ENCODE measurements at places on chromosomes 7 and 10.

DNA sequence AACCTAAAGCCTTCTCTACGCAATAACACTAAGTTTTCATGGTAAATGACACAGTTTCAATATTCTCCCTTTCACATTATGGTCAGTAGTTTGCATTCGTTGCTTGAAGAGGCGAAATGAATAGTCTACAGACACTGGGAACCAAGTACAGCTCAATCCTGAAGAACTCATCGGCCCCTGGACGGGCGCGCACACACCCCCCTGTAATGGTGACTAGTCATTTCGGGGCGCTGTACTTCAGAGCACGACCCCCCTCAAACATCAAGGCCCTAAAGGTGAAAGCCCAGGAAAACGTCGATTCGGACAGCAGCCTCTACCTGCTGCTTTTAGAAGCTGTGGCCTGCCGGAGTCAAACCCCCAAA is 1.0 kb downstream of the NT5C2 start:
- DNase-seq: no peak

GRCh38 chr10:17527514-17528146 is 73.2 kb upstream of the ST8SIA6 start:
- DNase-seq: no peak

GRCh38 chr10:85026878-85027467 is 698.6 kb downstream of the CCSER2 start:
- no peak for DNase-seq

- peak; percentile 45 for DNase-seq
Measured at GRCh38 chr10:132306864-132307751, 642 bp downstream of the STK32C start.

GRCh38 chr10:122014652-122015248 is 25.8 kb downstream of the TACC2 start:
- DNase-seq: no peak

DNA sequence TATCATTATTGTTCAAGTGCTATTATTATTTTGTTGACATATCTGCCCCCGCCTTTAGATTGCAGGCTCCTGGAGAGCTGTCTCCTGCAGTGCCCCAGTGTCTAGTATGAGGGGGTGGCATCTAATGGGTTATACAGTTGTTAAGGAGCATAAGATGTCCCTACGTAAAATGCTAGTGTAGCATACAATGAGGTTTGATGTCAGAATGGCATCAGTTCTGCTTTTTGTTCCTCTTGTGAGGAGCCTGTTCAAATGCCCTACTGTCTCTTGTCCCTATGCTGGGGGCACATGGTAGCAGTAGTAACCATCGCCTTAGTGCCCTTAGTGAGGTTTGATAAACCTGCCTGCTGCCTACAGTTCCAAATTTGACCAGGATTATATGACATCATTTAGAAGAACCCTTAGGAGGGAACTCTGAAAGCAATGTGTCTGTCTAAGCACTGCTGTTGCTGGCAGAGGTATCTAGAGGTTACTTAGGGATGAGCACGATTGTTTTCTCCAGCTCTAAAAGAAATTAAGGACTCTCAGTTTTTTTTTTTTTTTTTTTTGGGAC is 9.7 kb downstream of the CREM start:
- DNase-seq: peak; percentile 51

- no peak for DNase-seq
Measured at GRCh38 chr10:3877211-3878000, 92.4 kb upstream of the KLF6 start.

DNA sequence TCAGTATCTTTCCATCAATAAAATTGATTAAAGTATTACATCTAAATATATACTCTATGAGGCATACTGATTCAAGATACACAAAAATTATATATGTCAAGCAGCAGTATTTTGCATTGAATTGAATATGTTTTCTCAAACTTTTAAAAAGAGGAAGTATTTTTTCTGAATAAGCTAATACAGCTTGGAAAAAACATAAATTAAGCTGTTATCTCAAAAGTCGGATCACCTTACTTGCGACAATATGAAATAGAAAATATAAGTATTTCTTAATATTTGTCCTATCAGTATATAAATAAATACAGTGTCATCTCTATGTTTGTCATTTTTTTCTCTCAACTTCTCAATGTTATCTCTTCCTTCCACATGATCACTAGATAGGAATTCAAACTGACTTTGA is 139.3 kb downstream of the MBL2 start:
- no peak for DNase-seq

- DNase-seq: no peak
Measured at GRCh38 chr10:86723009-86723408, 33.4 kb upstream of the BMPR1A start.

GRCh38 chr7:92423710-92424131 is 23.6 kb upstream of the GATAD1 start:
- DNase-seq: no peak

DNA sequence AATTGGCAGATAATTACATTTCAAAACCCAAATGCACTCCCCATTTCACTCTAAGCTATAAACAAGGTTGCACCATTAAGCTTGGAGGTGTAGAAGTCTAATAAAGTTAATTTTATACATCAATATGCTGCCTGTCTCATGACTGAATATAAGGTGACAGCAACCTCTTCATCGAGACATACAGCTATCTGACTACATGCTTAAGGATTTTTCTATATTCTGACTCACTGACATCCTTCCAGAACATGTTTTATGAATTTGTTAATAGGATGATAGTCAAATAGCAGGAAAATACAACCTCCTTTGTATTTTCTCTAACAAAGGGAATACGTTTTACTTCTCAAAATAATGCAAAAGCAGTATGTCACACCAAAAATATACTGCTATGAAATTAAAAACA is 76.6 kb downstream of the NRBF2 start:
- no peak for DNase-seq

- no peak for DNase-seq
Measured at GRCh38 chr10:133229265-133230043, 563 bp upstream of the UTF1 start.

GRCh38 chr7:73706126-73707044 is 13.1 kb downstream of the STX1A start:
- no peak for DNase-seq

- DNase-seq: no peak
Measured at GRCh38 chr10:111756217-111757061, 427.1 kb downstream of the GPAM start.

GRCh38 chr7:108102671-108103312 is 27.4 kb downstream of the LAMB4 start:
- DNase-seq: no peak

- no peak for DNase-seq
Measured at GRCh38 chr7:151566897-151567320, 47.2 kb upstream of the RHEB start.

- DNase-seq: no peak
Measured at GRCh38 chr10:95833042-95833610, 74.6 kb upstream of the CC2D2B start.

- no peak for DNase-seq
Measured at GRCh38 chr10:113423981-113424721, 128.7 kb upstream of the HABP2 start.

- DNase-seq: no peak
Measured at GRCh38 chr10:120396228-120396627, 60.8 kb upstream of the PLPP4 start.

- DNase-seq: no peak
Measured at GRCh38 chr7:159197066-159197975, 52.7 kb upstream of the VIPR2 start.

GRCh38 chr7:38438970-38439369 is 165.5 kb upstream of the TARP start:
- no peak for DNase-seq

DNA sequence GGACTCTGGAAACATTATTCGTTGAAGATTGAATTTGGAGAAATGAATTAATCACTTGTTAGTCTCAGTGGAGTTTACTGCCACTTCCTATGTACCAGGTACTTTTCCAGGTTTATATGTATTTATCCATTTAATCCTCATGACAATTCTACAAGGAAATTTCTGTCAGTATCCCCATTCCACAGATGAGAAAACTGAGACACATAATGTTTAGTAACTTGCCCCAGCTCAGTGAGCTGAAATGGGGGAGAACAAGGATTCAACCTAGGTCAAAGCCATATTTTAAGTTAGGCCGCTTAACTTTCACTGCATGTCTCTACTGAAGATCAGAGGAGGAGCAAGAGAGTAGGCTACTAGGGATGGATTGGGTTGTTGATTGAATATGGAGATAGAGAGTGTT is 4.6 kb upstream of the SCIN start:
- DNase-seq: no peak

DNA sequence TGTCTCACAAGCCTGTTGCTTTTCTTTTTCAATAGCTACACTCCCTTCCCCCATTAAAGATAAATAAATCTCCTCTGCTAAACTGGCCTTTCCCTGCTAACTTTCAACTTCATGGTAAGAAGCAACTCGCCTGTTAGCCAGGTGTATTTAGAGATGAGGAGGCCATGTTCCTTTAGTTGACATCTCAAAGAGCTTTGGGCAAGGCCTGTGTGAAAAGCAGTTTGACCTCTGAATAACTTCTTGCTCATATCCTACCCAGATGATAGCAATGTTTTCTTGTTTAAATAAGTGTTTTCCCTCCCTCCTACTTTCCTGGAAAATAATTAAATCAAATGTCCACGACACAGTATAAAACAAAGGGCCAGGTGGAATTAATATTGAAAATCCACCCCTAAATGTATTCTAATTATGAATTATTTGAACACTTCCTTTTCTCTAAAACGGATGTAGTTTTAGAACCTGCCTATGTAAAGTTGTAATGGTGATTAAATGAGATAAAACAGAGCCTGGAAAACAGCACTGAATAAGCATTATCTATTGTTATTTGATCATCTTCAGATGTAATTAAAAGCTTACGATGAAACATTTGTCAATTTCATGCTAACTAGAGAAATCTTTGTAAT is 78.5 kb downstream of the HGF start:
- no peak for DNase-seq

GRCh38 chr10:98620503-98620902 is 173.8 kb upstream of the HPS1 start:
- DNase-seq: no peak

DNA sequence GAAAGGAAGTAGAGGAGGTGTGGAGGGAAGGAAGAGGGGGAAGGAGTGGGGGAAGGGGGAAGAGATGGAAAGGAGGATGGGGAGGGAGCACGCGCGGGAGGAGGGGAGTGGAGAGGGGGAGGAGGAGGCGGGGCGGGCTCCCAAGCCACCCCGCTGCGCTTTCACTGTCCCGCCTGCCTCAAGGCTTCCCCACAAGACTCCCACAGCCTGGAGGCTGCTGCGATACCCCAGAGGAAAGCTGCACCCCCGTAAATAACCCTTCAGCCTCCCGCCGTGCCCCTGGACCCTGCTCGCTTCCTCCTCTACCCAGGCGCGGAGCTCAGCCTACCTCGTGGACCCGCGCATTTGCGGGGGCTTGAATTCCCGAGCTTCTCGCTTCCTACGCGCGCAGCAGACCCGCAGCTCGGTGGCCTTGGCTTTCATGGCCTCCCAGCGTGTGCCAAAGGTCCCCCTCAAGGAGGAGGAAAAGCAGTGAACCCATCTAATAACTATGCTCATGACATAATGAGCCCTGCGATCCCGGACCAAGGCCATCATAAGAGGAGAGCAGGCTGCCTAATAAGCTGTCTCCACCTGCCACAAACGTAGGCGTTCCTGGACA is at the start of gene C10orf67:
Gene C10orf67 (minus strand): TSS at position 557 of the 601 bp plus-strand sequence. CDS start 23 bp downstream, at position 534.
- DNase-seq: no peak

DNA sequence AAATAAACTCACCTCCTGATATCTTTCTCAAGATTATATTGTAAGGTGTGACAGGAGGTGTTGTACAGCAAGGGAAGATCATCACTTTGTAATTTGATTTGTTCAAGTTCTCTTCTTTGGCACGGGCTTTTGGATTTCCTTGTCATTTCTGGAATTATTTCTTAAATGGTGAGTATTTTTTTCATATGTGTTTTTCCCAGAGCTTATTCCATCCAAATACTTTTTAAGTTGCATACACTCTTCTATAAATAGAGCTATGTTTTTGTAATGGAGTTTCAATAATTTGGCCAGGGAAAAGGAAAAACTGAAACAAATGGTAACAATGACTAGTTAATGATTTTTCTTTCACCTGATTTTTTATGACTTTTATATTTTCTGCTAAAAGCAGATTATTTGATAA is 92.5 kb downstream of the CFAP58 start:
- DNase-seq: no peak

- DNase-seq: no peak
Measured at GRCh38 chr10:94496010-94496409, 49.6 kb upstream of the HELLS start.

DNA sequence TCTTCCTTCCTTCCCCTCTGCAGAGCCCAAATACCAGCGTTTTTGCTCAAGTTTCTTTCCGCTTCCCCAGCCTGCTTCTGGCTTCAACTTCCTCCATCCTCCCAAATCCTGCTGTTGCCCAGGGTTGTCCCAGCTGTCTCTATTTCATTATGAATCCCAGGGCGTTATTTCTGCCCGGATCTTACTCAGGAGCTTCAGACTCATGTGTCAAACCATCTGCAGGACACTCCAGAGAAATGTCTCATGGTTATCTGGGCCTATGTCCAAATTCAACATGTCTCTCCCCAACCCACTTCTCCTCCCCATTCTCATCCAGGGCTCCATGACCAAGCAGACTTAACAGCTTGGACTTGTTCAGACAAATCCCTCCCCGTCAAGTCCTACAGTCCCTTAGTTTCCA is 15.6 kb downstream of the ARHGAP22 start:
- no peak for DNase-seq

GRCh38 chr7:73394422-73394821 is 39.2 kb upstream of the FZD9 start:
- DNase-seq: no peak

- no peak for DNase-seq
Measured at GRCh38 chr7:36630112-36630650, 94.1 kb downstream of the AOAH start.

GRCh38 chr7:15715435-15715834 is 29.0 kb upstream of the MEOX2 start:
- DNase-seq: no peak

DNA sequence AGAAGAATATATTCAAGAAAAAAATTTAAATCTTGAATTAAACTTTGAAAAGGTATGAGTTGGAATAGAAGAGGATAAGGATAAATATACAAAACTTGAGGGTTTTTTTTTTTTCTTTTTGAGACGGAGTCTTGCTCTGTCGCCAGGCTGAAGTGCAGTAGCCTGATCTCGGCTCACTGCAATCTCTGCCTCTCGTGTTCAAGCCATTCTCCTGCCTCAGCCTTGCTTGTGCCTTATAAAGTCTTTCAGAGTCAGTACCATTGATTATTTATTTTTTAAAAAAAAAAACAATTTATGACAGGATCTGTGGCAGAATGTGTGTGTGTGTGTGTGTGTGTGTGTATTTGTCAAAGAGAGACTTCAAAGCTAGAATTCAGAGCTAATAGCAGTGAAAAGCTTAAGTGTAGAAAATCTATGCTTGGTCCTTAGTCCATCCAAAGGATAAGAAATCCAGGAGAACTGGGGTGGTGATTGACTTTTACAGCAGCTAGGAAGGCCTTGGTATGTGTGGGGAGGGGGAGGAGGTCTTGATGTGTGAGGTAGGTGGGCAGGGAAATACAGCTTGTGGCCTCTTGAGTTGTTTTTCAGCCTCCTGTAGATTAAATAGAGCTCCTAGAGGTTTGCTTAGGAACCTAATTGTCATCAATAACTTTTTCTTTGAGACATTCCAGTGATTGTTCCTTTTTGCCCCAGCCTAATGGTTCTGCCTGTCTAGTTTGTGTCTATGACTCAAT is 2.4 kb downstream of the HECTD2 start:
- DNase-seq: no peak
